ENCODE measurements at places on chromosomes 2 and 18.

- no peak for DNase-seq
Observed at GRCh38 chr2:11588228-11589110, 54.6 kb downstream of the GREB1 start.

DNA sequence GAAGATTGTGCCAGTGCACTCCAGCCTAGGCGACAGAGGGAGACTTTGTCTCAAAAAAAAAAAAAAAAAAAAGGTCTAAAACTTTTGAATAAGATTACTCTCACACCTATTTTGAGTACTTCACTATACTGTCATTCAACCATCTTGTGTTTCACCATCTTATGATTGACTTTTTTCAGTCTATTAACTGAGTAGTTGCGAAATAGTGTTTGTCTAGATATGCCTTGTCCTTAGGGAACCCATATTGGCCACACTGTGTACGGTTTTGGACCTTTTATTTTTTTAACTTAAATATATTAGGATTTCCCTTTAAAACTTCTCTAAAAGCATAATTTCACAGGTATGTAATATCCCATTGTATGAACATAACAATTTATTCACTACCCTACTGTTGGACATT lies 72.3 kb downstream of the ALMS1 start:
- no peak for DNase-seq

DNA sequence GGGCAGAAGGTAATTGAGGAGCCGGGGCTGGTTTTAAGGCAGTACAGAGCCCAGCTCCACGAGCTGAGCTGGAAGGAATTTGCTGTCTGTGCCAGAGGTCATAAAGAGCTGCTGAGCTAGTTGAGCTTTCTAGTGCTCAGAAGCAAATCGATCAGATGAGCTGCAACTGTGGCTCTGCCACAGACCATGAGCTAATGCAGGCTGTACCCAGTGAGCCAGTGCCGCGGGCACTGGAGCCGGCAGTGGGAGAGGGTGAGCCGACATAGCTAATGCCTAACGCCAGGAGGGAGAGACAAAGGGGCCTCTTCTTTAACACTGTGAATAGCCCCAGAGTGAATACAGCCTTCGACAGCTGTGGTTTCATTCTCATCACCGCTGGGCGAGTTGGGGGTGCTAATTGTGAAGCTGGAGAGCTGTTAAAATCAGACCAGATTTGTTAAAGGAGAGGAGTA lies 410.1 kb upstream of the TCF4 start:
- no peak for DNase-seq

DNA sequence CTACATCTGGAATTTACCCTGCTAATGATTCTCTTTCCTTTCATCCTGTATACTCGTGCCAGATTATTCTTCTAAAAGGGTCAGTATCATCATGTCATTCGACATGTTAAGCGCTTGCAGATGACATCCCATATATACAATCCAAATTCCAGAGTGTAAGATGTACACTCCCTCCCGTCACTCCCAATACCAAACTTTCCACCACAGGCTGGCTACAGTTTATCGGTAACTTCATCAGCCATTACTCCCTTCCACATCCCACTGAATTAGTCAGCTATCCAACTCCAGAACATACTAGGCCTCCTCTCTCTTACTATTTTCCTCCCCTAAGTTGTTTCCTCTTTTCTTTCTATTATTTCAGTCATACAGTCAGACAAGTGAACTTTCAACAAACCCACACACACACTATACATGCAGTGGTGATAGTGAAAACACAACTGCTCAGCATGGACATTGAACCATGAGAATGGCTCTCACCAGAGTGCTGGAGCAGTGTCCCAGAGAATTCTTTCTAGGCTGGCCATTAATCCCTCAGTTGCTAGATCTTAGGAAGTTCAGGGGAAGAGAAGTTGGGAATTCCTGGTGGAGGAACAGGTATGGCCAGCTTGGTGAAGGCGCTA lies 10.6 kb upstream of the NMI start:
- DNase-seq: no peak

DNA sequence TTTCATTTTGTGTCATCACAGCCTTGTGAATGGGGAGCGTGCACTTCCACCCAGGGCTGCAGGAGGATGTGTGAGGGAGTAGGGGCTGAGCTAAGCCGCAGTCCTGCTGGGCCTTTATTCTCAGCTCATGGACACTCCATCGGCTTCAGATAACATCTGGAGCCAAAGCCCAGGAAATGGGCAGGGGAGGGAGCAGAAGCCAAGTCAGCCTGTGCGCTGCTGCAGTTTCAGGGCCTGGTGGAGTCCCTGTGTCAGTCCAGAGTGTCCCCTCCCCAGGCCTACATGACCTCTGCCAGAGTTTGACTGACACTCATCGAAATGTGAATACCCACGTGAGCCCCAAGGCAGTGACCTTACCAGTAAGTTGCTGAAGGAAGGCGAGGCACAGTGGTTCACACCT lies 242.2 kb downstream of the LOXHD1 start:
- no peak for DNase-seq

GRCh38 chr2:20536619-20537422 lies 89.9 kb downstream of the RHOB start:
- no peak for DNase-seq

GRCh38 chr2:182864949-182865570 lies 1.4 kb downstream of the FRZB start:
- DNase-seq: no peak

DNA sequence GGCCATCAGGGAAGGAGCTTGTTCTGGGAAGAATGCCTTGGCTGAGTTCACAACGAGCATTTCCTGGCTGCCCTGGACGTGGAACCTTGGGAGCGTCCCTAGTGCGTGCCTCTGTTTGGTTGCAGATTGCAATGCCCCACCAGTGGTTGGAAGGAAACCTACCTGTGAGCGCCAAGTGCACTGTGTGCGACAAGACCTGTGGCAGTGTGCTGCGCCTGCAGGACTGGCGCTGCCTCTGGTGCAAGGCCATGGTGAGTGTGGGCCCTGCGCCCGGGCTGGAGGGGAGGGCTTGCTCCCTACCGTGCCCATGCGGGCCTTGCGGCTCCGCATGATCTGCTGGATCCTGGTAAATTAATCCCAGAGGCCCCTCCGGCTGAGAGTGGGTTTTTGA lies 81.9 kb downstream of the DGKD start:
- DNase-seq: no peak

GRCh38 chr2:48107326-48107925 lies 201.1 kb upstream of the FBXO11 start:
- DNase-seq: peak; percentile 11

Data from ACHN (cell line).